MCF 10A (cell line): ENCODE measurements at places on chromosomes 1 and 21. TPM values are rescaled to one million over a fixed set of nuclear protein-coding genes. Genes with fewer than 3 reads are reported as not detected.

TRAPPC3 gene
- total RNA-seq = 72.8 and 75.5 TPM in 2 replicates

GRCh38 chr1:110005971-110006370 is 21.4 kb downstream of the AHCYL1 start:
- DNase-seq = no peak

DNA sequence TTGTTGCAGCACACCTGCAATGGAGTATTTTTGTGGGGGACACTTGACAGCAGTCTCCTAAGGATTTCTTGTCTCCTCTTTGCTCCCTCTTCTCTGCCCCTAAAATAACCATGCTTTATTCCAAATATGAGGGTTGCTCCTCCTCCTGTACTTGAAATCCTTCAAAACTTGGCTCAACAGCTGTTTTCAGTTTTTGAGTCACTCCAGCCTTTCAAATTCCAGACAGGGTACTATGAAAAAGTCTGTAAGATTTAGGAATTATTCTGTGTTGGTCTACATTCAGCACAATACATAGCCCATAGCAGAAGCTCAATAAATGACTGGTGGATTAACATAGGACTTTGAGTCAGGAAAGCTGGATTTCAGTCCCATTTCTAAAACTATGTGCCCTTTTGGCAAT is 5.5 kb downstream of the AP4B1 start:
- no peak for DNase-seq

DNA sequence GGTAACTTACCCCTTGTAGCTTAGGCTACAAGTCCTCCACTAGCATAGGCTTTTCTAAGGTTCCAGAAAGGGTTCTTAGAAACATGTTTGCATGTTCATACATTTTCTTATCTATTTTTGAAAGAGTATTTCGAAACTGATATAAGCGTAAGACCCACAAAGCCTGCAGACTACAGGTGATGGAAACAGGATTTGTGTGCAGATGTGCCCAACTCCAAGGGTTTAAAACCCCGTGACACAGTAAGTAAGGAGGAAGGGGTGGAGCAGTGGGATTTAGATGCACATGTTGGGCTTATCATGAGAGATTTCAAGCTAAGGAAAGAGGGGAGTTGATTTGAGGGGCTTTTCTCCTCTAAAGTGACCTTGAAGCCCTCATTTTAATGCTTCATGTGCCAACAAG is 164.7 kb downstream of the LTN1 start:
- DNase-seq = no peak

DNA sequence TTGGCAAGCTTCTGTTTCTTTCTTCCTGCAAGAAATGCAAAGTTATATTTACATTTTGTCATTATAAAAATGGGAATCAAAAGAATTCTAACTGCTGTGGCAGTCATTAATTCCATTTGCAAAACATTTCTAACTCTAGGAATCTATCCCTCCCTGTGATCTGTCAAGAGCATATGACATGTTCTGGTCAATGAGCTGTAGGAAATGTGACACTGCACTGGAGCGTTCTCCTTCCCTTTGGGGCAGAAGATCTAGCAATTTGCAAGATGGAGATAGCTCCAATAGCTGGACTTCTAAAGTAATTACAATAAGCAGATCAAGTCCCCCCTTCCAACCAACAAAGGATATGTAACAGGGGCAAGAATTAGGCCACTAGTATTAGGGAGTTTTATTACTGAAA is 6.3 kb downstream of the TOMM20 start:
- DNase-seq = no peak

DNA sequence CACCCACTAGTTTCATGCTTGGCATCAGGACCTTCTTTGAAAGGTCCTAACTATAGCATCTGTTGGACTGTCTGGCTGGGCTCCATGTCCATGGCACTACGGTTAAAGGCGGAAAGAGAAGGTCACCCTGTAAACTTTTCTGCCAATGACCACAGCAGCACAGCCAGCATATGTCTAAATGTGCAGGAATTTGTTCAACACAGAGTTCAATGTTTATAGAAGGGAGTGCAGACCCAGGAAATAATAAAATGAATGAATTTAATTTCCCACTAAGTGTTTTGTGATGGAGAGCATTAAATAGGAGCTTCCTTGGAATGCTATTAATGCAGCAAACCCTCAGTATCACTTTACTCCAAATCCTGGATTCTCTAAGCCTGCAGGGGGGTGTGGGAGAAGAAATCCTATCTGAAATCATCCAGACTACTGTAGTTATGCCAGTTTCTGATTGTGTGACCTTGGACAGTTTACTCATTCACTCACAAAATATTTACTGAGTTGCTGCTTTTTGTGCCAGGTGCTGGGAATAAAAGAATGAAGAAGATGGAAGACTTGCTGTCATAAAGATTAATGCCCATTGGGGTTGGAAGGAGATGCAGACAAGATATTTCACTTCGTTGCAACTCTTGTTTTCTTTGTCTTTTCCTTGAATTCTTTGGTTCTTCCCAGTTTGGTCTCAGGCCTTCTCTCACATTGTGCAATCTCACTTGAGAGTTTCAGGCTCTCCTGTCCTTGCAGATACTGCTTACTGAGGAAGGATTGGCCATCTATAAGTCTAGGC is 195.0 kb downstream of the ROR1 start:
- DNase-seq = peak; percentile 18

GRCh38 chr1:234875953-234876855 is 252.4 kb downstream of the TOMM20 start:
- peak; percentile 57 for DNase-seq
